Erythroblast (primary cell): ENCODE measurements at places on chromosomes 12 and 14.

GRCh38 chr14:69754487-69754886 is 12.5 kb upstream of the SRSF5 start:
- DNase-seq = peak; percentile 91

GRCh38 chr14:94505641-94506040 is 3.6 kb downstream of the SERPINA12 start:
- DNase-seq = no peak

DNA sequence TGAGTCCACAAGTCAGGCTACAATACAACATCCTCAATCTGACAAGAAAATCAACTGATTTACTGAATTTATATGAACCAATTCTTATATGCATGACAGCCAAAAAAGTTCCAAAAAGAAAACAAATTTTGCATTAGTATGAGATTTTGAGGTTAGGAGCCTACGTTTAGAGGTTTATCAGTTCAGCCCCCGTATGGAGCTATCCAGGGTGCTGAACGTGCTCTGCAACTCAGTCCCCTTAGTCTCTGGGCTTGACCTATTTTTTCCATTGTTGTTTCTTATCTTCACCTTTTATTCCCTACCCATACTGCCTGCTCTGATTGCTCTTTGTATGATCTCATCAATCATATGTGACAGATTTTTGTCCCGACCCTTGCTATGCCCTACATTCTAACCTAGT is 693.0 kb downstream of the NRXN3 start:
- DNase-seq = peak; percentile 40

- DNase-seq = no peak
Observed at GRCh38 chr14:74469548-74470518, 23.3 kb downstream of the NPC2 start.

GRCh38 chr12:19428246-19428645 is 11.0 kb upstream of the AEBP2 start:
- DNase-seq = no peak

DNA sequence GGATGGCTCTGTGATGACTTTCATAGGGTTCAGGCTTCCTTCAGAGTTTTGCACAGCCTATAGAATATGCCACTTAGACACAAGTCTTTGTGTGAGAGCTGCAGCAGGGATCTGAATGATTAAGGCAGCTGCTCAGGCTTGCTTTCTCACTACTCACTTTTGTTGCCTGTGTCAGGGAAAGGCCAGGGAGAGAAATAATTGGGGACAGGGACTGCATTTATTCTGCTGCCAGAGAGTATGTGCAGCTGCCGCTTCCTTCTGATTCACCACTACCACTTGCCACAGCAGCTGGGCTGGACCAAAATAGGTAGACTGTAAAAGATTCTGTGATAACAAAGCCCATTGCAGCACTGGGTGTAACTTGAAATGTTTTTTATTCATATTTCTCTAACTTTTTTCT is 49.7 kb downstream of the TRMT5 start:
- DNase-seq = peak; percentile 16

GRCh38 chr14:44804391-44804790 is 157.4 kb downstream of the KLHL28 start:
- no peak for DNase-seq

DNA sequence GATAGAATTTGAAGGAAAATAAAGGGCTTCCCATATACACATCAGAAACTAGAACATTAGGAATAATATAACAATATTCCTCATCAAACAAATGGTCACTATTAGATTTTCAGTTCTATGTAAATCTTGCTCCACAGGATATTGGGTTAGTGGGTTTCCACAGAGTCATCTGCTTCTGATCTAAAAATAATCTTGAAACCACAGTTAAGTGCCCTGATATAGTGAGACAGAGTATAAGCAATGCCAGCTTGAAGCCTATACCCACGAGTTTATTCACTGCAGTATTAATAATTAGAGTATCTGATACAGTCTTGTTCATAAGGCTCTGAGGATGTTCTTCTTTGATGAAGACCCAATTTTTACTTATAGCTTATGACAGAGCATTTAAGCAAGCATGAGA is 74.5 kb upstream of the ATF7IP start:
- DNase-seq = no peak

DNA sequence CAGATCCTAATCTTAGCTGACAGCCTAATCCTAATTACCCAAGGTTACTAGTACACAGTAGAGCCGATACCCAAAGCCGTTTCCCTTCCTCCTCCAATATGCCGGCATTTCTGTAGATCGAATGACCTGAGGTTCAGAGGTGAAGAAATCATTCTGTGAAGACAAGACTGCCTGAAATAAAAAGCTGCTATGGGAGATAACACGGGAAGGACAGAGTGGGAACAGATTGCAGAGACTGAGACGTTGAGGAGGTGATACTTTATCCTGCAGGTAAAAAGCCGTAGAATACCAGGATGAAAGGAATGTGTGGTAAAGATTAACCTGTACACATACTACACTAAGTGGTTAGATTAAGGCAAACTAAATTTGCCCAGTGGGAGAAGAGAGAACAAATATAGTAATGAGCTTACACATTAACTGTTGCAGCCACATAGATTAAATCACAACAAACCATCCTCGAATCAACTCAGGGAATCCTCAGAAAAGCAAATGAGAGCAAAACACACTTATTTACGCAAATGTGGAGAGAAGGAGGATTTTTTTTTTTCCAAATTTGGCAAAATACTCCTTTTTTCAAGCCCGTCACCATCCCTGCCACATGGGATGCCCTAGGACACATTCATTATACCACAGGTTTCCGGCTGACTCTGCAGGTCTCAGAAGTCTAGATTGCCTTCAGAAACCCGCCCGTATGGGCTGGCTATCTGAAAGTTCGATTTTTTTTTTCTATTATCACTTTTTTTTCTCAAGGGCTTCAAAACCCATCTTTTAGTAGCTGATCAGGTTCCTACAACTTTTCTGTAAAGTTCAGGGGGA is 188.0 kb downstream of the TTC8 start:
- DNase-seq = no peak

DNA sequence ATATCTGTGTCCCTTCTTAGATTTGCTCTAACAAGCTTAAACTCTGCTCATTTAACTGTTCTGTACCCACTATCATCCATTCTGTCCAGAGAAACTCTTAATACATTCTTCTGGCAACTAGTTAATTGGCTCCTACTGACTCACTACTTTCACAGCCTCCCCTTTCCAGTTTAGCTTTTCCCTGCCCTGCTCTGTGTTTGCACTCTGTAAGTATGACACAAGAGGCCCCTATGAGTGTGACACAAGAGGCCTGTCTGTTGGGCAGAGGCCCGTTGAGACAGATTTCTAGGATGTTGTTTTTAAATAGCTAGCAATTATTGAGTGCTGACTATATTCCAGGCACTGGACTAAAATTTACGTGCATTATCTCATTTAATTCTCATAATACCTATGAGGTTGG is 246.0 kb upstream of the DAAM1 start:
- DNase-seq = no peak

DNA sequence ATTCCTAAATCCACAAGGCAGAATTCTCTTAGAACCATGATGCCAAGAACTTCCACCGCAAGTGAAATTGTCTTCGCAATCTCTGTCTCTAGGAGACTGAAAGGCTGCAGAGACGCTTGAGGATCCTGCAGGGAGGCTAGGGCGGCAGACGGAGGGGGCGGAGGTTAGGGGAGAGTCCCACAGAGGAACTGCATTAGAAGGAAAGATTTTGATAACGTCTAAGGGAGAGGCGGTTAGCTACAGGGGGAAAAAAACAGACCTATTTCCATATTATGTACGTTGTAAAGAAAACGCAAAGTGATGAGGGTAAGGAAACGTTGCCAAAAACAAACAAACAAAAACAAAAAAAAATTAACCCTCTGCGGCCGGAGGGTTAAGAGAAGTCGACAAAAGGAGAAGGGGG is 595 bp downstream of the KLHL28 start:
- DNase-seq = peak; percentile 84

DNA sequence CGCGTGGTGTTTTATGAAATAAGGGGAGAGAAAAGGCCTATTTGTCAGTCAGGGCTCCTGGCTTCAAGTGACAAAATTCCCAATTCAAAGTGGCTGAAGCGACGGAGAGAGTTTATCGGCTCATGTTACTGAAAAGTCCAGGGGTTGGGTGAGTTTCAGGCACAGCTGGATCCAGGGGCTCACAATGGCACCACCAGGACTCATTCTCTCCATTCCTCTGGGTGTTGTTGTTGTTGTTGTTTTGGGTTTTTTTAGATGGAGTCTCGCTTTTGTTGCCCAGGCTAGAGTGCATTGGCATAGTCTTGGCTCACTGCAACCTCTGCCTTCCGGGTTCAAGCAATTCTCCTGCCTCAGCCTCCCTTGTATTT is 119.4 kb downstream of the SCARB1 start:
- no peak for DNase-seq

GRCh38 chr12:14418451-14418890 is 53.0 kb downstream of the ATF7IP start:
- DNase-seq = peak; percentile 44

- DNase-seq = no peak
Observed at GRCh38 chr14:33932033-33932432, 18.8 kb downstream of the EGLN3 start.

DNA sequence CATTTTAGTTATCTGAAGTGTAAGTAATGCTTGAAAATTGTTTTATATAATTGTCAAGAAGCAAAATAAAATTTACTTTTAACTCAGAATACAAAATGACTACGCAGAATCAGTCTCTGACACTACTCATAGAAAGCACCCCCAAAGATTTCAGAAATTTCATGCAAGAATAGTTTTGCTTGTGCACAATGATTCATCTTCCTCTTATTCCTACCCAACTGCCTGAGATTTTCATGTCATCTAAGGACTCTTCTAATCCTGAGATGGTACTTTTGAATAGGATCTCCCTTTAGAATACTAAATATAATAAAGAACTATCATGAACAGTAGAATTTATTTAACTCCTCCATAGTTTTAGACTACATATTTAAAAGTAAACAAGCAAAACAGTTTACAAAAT is 485.3 kb upstream of the MGAT4C start:
- DNase-seq = no peak

DNA sequence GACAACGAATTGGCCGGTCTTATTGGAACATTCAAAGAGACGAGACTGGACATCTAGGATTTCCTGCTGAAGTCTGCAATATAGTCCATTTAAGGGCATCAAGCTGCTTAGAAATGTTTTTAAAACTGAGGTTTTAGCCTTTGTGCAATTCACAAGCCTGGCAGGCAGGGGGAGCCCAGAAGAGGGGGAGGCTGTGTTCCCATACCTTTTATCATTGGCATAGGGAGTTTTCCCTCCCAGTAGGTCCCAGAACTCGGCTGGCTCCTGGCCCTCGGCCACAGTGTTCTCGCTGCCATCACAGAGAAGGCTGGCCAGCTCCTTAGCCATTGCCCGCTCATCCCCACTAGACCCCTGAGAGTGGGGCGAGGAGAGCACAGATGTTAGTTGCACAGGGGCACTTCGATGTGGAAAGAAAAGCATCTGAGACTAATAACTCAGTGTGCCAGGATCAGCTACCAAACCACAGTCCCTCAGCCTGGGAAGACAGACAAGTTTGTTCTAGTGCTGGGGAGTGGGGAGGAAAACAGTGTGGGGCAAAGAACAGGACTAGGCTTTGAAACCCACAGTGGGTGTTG is 15.1 kb downstream of the AVIL start:
- DNase-seq = peak; percentile 22

DNA sequence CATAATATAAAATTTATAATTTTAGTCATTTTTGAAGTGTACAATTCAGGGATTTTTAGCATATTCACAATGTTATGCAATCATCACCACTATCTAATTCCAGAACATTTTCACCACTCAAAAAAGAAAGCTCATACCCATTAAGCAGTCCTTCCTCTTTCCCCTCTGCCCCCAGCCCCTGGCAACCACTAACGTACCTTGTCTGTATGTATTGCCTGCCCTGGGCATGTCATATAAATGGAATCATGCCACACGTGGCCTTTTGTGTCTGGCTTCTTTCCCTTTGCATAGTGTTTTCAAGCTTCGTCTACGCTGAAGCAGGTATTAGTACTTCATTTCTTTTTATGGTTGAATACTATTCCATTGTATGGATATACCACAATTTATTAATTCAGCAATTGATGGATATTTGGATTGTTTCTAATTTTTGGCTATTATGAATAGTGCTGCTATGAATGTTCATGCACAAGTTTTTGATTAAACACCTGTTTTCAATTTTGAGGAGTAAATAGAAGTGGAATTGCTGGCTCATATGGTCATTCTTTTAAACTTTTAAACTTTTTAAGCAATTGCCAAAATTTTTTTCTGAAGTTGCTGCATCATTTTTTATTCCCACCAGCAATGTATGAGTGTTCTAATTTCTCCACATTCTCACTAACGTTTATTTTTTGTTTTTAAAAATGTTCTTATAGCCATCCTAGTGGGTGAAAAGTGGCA is 1.6 kb upstream of the SSTR1 start:
- DNase-seq = no peak

DNA sequence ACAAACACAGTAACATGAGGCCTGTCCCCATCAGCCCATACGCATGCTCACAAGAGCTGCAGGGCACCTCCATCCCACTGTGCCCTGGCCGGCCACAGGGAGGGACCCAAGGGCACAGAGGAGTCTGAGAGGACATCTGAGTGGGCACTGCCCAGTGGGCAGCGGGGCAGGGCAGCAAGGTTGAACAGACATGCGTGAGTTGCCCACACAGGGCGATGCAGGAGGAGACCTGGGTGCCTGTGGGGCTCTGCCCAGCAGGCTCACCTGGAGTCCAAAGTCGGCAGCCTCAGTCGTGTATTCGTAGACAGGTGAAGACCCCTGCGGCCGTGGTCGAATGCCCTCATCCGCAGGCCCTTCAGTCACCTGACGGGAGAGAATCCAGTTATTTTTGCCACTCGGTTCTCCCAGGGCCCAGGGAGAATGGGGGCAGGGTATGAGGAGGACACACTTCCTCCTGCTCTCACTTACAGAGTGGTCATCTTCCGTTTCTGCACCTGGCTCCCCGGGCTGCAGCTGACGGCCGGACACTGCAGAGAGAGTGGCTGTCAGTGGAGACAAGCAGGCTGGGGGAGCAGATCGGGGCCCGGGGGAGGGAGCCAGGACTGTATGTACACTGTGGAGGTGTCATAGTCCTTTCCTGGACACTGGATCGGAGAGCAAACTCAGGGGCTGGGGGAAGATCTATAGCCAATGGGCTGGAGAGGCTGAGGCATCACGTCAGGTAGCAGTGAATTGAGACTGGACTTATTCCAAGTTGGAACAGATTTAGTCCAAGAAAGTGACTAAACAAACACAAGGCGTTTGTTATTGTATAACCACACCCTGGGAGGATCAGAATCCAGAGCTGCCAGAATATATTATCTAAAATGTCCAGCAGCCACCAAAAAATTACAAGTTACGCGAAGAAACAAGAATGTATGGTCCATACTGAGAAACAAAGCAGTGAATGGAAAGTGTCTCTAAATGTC is 20.7 kb downstream of the AHNAK2 start:
- DNase-seq = no peak

- no peak for DNase-seq
Observed at GRCh38 chr12:59452259-59452658, 143.6 kb upstream of the SLC16A7 start.

- DNase-seq = no peak
Observed at GRCh38 chr12:109369831-109370230, 22.1 kb downstream of the MYO1H start.
